Activated T-cell treated with anti-CD3 and anti-CD28 coated beads for 1 hour (primary cell): ENCODE measurements at places on chromosomes 6 and 20.

GRCh38 chr6:168305096-168305749, 14.4 kb downstream of the DACT2 start:
- no peak for DNase-seq

DNA sequence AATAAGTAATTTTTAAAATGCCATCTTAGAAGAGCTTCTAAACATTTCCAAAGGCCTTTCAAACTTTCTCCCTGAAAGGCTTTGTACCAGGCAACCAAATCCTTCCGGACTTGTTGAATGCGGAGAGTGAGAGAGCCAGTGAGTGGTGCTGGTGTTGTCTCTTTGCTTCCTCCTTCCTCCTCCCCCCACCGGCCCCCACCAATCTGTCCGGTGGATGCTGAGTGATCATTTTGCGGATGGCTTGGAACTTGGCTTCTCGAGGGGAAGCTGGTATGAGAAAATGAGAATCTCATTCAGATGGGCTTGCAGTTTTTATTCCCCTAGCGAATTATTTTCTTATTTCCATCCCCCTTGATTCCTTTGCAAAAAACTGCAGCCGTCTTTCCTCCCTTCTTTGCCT, 97.3 kb downstream of the ANKRD60 start:
- no peak for DNase-seq

DNA sequence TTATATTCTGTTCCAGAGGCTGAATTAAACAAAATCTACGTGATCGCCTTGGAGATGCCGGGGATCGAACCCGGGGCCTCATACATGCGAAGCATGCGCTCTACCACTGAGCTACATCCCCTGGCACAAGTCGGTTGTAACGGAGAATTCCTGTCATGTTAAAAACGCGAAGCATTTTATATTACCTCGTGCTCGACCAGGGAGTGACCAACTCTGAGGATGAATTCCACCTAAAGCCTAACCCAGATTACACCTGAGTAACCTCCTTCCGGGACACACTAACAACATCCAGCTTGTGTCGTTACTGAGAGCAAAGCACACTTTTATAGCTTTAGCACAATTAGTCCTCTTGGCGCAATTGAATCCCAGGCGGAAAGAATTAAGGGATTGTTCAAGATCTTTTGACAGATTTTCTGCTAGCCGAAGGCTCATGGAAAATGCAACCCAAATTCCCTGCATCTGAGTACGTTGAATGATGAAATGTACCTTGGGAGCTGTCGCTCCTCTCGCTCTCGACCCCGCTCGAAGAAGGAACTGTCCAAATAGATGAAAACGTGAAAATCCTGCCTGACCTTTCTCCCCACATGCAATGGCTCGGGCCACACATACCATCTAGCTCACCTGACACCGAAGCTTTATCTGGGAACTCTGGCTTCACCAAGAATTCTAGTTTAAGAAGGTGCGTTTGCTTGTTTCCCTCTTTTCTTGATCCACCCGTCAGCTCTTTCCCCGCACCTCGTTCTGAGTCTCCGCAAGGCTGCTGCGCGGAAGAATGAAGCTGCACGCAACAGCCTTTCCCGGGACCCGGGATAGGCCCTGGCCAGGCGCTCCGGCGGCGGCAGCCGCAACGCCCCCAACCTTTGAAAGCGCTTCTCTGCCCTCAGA, 148.3 kb downstream of the GPX5 start:
- no peak for DNase-seq

DNA sequence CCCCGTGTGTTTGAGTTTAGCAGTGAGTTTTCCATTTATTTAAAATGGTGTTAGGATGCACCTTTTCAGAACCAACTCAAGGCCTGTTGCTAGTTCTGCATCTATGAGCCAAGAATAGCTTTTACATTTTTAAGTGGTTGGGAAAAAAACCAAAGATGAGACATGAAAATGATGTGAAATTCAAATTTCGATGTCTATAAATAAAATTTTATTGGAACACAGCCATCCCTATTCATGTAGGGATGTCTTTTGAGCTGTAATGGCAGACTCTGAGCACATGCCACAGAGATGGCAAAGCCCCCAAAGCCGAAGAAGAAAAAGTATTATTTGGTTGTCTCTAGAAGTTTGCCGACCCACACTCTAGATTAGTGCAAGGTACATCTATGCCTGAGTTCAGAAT, 5.0 kb upstream of the NEDD9 start:
- DNase-seq = no peak

DNA sequence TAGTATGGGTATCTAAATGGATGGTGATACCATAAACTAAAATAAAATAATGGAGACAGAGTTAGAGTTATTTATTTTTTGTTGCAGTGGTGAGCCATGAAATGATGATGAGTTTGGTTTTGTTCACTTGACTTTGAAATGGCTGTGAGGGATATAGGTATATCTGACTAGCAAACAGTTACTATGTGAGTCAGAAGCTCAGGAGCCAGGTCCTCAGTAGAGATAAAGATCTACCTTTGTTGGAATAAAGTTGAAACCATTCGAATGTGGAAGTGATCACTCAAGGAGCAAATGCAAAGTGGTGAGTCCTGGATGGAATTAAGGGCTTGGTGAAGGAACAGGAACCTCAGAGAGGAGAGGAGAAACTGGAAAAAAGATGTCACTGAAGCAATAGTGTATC, 86.0 kb upstream of the TPD52L1 start:
- DNase-seq = no peak

DNA sequence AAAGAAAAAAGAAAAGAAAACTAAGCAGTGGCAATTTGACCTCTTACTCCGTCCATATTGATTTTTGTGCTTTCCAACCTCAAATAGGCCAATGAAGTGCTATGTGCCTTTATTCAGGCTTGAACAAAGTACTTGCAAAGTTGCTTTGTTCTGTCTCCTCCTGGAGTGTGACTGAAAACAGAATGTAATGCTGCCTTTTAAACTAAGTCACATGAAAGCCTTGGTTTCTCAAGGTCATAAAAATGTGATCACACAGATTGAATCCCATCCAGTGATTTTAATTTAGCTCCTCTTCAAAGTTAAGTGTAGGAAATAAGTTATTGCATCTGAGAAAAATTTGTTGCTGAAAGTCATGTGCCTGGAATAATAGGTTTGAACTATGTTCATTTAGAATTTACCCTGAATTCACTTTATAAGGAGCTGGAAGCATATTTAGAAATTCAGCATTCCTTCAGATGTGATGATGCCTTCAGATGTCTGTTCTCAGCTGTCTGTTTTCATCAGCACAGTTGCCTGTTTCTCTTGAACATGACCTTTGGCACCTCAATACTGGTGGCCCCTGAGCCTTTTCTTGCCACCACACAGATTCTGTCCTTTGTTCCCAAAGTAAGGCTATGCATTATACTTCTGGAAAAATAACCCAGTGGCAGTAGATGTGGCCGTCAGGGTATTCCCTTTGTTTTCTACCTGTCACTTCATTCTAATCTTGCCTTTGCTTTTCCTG, 48.8 kb downstream of the KIZ start:
- no peak for DNase-seq

DNA sequence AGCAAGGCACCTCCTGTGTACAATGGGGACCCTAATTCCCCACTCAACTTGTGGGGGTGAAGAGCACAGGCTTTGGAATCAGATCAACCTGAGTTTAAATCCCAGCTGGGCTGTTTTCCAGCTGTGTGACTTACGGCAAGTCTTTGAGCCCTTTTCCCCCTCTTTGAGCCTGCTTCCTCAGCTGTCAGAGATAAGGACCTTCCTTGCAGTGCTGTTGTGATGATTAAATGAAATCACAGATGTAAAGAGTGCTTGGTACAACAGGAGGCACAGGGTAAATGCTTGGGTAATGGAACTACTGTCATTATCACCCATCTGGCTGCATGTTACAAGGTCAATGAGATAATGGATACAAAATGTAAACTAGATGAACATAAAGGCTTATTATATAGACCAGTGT, 3.2 kb downstream of the SNX21 start:
- DNase-seq = no peak

- no peak for DNase-seq
Measured at GRCh38 chr6:70709826-70710225, 42.1 kb downstream of the SMAP1 start.

- DNase-seq = no peak
Measured at GRCh38 chr6:20379231-20379630, 22.4 kb upstream of the E2F3 start.

DNA sequence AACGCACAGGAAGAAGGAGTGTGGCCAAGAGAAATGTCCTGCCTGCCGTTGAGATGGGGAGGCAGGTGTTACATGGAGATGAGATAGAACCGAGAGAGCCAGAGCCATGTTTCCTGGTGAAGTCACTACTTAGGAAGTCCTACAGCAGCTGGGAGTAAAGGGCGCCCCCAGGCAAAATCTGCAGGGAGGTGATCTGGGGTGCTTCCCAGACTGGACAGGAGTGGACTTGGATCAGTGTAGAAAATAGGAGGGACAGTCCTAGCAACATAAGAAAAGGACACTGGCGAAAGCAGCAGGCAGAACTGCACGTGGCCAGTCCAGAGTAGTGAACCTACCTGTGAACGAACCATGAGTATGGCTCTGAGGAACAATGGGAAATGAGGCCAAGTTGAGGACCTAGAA, 85.3 kb downstream of the CD164 start:
- DNase-seq = no peak

DNA sequence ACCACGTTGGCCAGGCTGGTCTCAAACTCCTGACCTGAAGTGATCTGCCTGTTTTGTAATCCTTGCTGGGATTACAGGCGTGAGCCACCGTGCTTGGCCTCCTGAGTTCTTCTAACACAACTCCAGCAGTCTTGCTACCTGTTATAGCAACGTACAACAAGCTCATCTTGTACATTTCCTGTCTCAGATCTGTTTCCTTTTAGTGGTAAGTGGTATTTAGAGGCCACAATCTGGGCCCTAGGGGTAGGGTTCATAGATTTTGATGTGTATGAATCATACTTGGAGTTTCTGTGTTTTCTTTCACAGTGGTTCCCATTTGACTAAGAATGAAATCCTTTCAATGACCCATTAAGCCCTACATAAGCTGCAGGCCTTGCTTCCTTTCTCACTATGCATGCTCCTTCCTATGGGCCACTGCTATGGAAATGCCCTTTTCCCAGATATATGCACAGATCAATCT, 27.1 kb upstream of the SYNCRIP start:
- DNase-seq = peak; percentile 11

DNA sequence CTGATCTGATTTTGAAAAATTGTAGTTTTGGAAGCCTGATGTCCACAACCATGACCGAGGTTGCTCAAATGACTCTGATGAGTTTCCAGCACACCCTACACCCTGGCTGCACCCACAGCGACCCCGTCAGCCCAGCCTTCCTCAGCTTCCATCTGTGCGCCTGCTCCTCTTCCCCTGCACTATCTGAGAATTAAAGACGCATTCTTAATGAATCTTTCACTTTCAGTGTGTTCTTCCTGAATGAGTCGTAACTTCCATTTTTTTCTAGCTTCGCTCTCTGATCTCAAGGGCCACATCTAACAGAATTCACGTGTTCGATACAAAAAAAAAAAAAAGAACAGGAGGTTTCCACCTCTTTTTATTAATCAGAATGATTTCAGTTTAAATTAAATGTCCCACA, 21.3 kb upstream of the RREB1 start:
- peak; percentile 9 for DNase-seq

- DNase-seq = peak; percentile 74
Measured at GRCh38 chr6:36765594-36766398, 68.2 kb downstream of the RAB44 start.

DNA sequence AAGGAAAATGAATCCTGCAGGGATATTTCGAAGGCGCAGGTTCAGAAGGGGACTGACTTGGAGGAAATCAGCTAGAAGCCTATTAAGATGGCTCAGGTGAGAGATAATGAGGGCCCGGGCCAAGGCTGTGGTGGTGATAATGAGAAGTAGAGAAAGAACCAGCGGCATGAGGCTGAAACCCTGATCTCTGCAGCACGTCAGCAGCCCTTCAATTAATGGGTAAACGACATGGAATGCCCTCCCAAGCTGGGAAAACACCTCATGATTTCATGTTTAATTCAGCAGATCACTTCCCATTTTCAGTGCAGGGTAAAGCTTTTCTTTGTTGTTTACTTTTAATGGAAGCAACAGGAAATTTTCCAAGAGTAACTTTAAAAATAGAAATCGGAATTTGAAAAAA, 104.9 kb downstream of the TMEM200A start:
- DNase-seq = no peak

GRCh38 chr6:84709121-84709520, 55.3 kb downstream of the TBX18 start:
- DNase-seq = no peak

DNA sequence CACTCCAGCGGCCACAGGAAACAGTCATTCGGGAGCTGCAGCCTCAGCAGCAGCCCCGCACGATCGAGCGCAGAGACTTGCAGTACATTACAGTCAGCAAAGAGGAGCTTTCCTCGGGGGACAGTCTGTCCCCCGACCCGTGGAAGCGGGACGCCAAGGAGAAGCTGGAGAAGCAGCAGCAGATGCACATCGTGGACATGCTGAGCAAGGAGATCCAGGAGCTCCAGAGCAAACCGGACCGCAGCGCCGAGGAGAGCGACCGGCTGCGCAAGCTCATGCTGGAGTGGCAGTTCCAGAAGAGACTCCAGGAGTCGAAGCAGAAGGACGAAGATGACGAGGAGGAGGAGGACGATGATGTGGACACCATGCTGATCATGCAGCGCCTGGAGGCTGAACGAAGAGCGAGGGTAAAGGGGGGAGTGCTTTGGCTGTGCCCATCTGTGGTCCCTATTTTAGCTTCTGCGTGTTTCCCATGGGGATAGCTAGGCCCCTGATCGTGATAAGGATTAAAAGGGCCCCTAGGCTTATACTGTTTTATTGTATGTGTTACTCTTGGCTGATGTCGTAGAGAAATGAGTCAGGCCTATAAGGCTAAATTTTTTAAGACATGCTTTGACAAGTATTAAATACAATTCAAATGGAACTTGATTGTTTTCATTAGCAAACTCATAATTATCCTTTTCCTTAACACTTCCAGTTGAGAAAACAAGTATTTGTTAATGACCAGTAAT, 45.5 kb upstream of the KIF25 start:
- no peak for DNase-seq

- DNase-seq = no peak
Measured at GRCh38 chr20:23570178-23570760, 2.0 kb upstream of the CST9L start.

- no peak for DNase-seq
Measured at GRCh38 chr20:8787090-8787489, 281.8 kb upstream of the PLCB4 start.

DNA sequence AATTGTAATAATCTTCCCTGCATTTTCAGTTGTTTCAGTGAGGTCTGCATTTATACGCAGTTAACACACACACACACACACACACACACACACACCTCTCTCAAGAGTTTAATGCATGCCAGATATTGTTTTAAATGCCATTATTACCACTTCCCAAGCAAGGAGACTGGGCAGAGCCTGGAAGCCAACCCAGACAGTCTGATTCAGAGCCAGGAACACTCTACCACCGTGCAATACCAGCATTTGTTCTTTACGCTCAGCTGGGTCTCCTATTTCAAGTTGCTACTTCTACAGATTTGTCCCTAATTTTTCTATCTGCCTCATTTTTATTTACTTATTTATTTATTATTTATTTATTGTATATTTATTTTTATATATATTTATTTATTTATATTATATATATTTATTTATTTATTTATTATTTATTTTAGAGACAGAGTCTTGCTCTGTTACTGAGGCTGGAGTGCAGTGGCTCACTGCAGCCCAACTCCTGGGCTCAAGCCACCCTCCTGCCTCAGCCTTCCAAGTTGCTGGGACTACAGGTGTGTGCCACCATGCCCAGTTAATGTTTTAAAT, 68.4 kb downstream of the PCSK2 start:
- no peak for DNase-seq

- DNase-seq = no peak
Measured at GRCh38 chr20:14957402-14957801, 620.0 kb upstream of the FLRT3 start.

GRCh38 chr6:14816116-14816859, 429.6 kb upstream of the JARID2 start:
- no peak for DNase-seq

- DNase-seq = no peak
Measured at GRCh38 chr6:43900560-43900915, 130.5 kb downstream of the VEGFA start.
